ENCODE measurements at places on chromosomes 7 and 10.

DNA sequence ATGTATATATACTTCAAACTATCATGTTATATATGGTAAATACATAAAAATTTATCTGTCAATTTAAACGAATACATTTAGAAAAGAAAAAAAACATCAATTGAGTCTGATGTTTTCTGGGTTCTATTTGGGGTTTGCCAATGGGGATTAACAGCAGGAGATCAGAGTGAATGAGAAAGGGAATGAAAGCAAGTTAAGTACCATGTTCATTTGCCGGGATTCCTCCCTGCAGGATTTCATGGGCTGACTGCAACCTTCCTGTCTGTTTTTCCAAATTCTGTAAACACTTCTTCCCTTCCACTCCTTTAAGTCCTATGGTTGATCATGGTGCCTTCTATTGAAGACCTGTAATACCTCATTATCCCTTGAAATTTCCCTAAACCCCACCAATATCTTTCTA is 33.9 kb upstream of the SEMA3A start:
- DNase-seq: no peak

DNA sequence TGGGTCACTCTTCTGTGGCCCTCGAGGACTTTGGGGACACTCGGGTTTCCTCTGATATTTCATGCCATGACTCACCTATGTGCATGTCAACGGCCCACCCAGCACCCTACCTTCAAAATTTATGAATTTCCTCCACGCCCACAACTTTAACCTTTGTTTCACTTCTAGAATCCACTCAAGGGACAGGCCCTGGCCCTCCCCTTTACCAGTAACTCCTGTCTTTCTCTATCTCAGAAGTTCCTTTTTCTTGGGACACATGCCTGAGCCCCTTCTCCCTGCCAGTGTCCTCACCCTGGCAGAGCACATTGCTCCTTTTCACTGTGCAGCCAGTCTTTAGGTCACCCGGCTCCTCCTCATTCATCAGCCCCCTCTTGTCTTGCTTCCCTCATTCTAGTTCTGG is 282.5 kb upstream of the KLF6 start:
- DNase-seq: no peak

- no peak for DNase-seq
Observed at GRCh38 chr7:155994279-155994811, 182.1 kb upstream of the SHH start.

DNA sequence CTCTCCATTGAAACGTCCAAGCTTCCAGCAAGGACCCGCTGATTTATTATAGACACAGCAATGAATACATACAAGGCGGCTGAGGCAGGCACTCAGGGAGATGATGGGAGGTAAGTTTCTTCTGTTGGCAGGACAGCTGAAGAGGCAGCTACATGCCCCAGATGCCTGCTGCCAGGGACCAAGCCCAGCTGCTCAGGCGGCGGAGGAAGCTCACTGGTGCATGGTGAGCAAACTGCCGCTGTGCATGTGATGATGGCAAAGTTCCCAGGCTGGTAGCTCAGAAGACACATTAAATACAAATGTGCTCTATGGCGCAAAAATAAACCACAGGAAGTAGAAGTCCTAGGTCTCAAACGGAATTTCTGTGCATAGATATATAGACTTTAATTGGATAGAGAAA is 2.3 kb downstream of the DNTT start:
- no peak for DNase-seq

DNA sequence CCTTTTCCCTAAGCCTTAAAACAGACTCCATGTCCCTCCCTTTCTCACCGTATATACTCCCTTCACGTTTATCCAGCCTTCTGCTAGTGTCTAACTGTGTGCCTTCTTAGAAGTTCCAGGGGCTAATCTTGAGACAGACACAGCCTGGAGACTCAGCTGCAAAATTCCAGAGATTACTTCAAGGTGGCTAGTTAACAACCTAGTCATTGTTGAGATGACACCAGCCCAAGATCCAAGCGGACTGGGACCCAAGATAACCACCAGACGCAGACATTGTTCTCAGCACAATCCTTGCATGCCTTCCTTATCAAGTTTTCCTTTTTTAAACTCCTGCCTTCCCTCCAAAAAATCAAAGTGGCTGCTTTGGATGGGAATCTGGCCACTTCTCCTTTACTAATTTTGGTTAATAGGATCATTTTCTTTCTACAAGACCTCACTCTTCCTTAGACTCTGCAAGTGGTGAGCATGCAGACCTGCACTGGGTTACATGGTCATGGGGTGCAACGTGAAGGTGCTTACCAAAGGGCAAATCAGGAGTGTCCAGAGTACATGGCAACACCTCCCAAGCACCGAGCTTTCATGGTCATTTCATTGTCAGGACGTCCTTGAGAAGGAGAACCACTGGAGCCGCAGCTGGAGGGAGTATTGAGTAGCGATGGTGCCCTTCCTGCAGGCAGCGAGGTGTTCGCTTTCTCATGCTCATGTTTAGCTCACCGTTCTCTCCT is 69.7 kb downstream of the ANLN start:
- no peak for DNase-seq

- DNase-seq: no peak
Observed at GRCh38 chr10:86363833-86364490, 2.6 kb downstream of the GRID1 start.

DNA sequence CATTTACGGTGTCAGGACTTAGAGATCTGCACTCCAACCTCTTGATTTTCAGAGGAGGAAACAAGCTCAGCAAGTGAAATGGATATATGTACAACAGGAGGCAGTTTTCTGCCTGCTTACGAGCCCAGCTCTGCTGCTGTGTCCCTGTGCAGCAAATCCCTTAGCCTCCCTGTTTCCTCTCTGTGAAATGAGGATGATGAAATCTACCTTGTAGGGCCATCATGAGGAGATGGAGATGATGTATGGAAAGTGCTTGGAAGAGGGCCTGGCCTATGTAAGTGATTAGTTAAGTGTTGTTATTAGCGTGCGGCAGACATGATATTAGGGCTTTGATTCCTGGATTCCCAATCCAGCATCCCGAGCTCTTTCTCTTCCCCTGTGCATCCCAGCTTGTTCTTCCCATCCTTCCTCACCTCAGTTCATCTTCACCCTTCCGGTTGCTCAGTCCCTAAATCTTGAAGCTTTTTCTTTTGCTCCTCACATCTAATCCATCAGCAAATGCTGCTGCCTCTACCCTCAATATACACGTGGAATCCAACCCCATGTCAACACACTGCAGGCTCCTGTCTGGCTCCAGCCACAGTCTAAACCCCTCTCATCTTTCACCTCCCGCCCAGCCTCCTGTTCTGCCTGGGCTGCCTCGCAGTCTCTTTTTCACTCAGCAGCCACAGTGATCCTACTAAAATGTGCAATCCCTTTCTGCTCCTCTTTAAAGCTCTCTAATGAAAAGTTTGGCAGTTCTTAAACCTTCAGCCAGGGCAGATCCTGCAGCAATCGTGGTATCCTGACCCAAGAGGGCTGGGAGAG is 113.8 kb downstream of the MARCHF5 start:
- no peak for DNase-seq

GRCh38 chr10:61047081-61047480 is 103.1 kb upstream of the RHOBTB1 start:
- no peak for DNase-seq

DNA sequence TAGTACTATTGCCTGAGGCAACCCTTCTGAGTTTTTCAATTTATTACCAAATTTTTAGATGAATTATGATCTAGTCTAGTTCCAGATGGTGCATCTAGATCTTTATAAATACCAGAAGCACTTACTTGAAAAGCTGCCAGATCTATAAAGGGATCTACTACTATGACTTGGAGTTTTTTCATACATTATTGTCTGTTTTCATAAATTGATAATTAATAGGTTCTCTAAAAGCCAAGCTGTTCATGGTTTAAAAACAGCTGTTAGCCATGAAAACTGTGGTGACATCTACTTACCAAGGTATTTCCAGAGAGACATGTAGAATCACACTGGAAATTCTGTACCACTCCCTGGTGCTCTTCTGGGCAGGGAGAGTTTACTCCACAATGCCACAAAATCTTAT is 786.5 kb upstream of the C7orf33 start:
- no peak for DNase-seq

DNA sequence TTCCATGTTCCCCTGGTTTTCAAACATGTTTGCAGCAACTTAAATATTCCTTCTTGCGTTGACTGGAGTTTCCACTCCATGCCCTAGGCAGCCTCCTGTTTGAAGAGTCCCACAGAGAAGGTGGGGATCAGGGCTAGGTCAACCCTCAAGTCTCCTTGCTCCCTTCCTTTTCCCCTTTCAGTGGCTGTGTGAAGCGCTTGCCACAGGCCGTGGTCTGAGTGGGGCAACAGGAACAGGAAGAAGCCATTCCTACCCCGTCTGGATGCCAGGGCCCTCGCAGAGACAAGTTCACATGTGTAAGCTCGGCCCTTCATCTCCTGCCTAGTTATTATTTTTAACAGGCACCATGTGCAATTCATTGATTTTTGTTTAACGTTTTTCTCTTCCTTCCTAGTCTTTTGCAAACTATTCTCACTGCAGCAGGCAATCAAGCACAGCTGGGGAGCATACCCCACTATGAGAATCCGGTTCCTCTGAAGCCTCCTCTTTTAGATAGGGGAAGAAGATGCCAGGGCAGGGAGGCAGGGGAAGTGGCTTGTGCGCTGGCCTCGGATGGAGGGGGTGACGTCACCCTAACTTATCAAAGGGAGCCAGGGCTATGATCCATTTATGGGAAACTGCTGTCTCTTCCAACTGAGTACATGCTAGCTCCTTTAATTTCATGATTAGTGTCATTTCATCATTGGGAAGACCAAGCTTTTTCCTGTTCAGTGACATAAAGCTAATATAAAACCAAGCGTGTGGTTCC is 64.2 kb downstream of the PRLHR start:
- no peak for DNase-seq

DNA sequence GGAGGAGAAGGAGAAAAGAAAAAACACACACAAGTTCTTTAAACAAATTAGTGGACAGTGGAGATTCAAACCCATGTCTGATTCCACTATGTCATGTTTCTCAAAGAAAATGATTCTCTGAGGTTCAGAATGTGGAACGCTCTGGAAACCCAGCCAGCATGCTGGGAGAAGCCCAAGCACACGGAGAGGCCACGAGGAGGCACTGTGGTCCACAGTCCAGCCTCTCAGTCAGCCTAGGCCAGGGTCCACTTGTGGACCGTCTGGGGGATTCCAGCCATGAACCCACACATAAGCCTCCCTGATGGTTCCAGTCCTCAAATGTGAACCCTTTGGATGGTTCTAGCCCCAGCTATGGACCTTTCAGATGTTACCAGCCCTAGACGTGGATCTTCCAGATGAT is 73.4 kb downstream of the CAV1 start:
- DNase-seq: no peak

DNA sequence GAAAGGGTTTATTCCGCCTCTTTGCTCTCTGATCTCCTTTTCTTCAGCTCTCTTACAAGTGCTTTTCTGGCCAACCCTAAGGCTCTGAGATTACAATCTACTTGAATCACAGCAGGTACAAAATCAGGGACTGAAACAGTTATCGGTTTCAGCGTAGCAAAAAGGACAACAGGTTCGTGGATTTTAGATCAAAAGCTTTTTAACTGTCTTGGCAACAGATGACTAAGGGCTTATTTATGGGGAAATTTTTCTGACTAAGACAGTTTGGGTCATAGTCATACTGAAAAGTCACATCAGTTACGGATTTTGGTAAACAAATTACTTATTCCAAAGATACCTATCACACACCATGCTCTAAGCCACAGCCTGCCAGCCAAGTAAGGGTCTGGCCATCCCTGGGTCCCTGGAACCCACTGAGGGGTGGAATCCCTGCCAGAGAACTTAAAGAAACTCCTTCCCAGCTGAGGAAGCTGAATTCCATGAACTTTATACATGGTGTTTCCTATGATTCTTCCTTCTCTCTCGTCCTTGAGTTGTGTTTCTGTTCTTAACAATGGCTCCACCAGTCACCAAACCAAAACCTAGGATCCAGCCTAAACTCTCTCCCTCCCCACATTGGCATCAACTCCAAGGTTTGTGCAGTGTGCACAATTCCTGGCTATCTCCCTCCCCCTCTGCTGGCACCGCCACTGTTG is 169.3 kb downstream of the FAM107B start:
- DNase-seq: peak; percentile 41

DNA sequence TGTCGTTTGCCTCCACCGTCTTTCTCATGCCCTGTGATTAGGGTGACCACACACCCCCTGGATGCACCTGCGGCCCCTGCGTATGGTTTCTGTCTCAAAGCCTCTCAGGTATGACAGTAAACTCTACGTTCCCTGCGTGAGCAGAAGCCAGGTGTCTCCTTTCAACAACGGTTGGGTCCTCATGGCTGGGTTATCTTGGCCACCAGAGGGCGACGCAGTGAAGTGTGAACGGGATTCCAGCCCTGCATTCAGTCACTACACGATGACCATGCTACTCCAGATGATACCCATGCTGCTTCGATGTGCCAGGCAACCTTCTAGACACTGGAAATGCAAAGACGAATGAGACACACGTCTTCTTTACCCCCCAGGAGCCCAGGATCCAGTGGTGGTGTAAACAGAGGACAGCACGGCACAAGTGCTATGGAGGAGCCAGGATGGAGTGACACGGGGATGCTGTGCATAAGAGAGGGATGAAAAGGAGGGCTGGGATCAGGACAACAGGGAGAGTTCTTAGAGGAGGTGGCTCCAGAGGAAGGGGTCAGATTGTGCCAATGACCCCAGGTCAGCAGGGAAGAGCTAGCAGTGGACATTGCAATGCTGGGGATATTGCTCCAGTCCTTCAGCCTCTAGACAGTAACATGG is 228.1 kb upstream of the PFKP start:
- peak; percentile 28 for DNase-seq
